Aorta (tissue), 5 donors: ENCODE measurements at places on chromosomes 2 and 18. TPM values are rescaled to one million over a fixed set of nuclear protein-coding genes. Genes with fewer than 3 reads are reported as not detected.

METAP1D gene
- total RNA-seq, result 5.4 TPM

DNA sequence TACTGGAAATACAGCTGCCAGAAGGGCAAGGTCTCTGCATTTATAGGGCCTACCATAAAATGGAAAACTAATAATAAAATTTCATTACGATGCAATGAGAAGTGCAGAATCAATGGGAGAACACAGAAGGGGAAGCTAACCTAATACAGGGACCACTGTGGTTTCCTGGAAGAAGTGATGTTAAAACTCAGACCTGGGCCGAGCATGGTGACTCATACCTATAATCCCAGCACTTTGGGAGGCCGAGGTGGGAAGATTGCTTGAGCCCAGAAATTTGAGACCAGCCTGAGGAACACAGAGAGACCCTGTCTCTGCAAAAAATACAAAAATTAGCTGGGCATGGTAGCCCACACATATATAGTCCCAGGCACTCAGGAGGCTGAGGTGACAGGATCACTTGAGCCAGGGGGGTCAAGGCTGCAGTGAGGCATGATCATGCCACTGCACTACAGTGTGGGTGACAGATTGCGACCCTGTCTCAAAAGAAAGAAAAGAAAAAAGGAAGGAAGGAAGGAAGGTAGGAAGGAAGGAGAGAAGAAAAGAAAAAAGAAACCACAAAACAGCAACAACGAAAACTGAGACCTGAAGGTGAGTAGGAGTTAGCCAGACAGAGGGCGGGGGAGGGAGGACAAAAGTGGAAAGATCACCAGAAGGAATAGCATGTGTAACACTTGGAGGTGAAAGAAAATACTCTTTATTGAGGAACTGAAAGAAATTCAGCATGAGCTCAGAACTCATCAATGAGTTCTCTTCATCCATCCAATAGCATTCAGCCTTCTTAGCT is 58.3 kb upstream of the DTNA start:
- DNase-seq, result no peak

GRCh38 chr2:68280348-68280747 is 28.0 kb upstream of the PPP3R1 start:
- no peak for DNase-seq

GRCh38 chr2:223537651-223538601 is 64.2 kb downstream of the SCG2 start:
- no peak for DNase-seq

DNA sequence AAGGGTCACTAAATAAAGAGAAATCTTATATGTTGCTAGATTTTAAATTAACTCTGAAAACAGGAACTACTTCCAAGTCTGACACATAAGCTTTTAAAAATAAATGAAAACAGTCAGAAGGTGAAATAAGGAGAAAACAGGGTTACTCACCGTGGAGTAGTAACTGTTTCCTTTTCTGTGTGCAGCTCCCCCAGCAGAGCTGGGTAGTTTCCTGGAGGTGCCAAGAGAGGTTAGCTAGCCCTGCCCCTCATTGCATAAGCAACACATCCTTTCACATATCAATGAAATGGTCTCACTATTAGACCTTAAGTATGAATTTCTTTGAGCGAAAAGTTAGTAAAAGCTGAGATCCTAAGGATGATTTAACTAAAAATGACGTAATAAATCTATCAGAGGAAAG is 54.0 kb upstream of the GPR75 start:
- no peak for DNase-seq

DNMT3A gene
- total RNA-seq, result 48.2 TPM

DNA sequence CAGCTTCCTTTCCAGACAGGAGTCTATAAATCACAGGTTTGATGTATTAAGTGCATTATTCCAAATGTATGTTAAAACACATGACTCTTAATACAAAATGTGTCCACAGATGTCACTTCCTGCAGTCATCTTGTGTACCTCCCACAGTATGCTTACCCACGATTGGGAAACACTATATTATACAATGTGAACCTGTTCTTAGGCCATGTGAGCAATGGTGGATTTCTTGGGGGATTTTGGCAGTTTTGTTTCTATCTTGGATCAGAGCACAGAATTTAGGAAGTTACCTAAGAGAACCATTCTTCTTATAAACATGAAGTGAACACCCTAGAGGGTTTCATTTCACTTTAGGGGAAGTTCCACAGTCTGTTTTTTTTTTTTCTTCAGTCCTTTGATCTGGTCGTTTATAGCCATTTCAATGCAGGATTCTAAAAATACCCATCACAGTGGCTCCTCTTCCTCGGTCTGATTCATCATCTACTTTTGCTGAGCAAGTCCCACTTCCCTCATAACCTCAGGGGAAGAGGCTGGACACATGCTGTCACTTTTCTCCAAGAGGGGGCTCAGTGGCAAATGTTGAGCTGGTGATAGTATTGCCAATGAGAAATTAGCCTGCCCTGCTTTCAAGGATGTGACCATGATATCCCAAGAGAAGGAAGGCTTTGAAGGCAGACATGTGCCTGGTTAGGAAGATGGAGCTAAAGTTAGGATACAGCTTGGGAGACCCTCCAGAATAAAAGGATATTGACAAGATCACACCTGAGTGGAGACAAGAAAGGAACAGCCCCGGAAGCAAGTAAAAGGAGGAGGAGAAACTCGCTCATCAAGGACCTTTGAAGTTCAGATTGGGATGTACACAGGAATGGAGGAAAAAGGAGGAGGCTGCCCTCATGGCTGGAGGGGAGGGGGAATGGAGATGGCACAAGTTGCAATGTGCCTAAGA is 22.6 kb downstream of the PLEK start:
- DNase-seq, result no peak

DNA sequence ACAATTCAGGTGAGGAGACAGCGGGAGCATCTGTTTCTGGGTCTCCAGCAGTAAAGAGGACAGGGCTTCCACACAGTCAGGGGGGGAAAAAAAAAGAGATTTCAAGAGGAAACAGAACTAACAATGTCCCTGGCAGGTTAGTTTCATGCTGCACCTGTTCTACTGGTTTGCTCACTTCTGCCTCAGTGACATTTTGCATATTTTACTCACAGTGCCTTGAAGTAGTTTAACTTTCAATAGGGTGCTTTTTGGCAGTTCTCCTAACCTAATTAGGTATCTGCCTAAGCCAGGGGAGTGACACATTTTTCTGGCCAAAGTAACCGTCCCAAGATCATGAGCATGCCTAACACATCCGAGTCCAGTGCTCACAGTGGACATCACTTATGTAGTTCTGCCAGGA is 109.0 kb upstream of the ALK start:
- DNase-seq, result no peak

MEP1B gene
- total RNA-seq, result not detected

DNA sequence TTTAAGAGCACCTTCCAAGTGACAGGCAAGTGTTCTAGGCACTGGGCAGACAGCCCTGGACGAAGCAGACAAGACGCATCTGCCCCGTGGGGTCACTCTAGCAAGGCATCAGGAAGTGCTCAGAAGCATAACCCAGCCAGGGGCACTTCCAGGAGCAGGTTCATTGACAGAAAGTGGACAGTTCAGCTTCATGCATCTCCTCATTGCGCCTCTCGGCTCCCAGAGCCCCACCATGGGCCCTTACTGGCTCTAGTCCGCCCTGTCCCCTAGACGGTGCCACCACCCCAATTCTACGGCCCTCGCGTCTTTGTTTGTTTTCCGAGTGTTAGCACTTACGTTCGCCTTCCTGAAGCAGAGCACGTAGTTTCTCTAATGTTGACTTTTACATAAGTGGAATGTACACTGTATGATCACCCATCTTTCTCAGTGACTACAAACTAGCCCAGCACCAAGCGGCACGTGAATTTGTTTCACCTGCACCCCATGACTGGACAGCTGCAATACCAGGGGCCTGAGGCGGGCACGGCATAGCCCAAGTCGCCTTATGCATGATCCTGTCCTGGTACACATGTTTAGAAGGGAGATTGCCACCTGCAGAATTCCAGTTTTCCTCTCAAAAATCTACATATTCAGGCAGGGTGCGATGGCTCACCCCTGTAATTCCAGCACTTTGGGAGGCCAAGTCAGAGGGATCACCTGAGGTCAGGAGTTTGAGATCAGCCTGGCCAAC is 33.2 kb downstream of the SNED1 start:
- DNase-seq, result no peak

GRCh38 chr2:8398040-8398668 is 283.7 kb upstream of the ID2 start:
- DNase-seq, result no peak

DNA sequence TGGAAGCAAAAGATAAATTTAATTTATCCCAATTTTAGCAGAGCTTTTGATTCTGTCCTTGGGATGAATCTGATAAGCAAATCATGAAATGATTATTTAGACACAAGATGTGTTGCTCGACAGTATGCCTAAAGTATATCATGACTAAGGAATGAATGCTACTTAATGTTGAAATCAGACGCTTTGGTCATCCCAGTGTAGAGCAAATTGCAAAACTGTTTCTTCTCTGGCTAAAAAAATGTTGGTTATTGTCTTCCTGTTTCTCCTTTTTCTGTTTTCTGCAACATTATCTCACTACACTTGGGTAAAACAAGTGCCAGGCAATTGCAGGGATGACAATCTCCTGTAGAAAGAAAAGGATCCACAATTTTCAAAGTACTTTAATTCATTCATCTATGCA is 66.4 kb downstream of the BABAM2 start:
- DNase-seq, result no peak
